ENCODE measurements at places on chromosomes 2 and 18.

- no peak for DNase-seq
Observed at GRCh38 chr2:197946562-197946961, 142.2 kb downstream of the PLCL1 start.

DNA sequence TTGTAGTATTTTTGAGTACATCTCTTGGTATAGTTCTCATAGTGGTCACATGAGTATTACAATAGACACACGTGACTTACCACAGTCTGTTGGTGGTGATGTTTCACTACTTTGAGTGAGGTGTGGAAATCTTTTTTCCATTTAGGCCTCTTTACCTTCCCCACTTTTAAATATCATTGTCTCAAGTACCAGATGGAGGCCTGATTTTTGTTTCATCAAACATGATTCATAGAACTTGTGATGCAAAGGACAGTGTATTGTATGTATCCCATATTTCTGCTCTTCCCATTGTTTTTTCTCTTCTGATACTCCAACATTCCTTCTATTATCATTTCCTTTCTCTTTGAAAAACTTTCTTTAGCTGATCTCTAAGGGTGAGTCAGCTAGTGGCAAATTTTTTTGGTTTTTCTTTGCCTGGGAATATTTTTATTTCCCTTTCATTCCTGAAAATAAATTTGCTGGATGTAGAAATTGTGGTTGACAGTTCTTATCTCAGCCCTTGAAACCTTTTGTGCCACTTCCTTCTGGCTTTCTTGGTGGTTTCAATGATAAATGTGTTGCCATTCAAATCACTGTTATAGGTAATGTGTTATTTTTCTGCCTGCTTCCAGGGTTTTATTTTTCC lies 32.8 kb downstream of the RFX8 start:
- DNase-seq, result no peak

DNA sequence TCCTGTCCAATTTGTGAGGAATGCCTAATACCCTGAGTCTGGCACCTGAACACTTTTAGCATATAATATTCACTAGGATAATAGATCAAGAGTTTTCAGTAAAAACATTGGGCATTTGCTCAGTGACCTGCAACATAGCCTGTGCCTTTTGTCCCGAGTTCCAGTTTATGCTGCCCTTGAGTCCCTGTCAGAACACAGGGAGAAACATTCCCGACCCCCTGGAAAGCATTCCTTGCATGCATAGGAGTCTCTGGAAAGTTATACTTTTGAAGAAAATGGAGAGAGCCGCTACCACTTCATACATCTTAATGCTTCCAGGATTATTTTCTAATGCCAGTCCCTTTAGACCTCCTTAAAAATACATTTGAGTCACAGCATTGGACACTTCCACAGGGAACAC lies 107.3 kb downstream of the PLCL1 start:
- DNase-seq, result no peak

DNA sequence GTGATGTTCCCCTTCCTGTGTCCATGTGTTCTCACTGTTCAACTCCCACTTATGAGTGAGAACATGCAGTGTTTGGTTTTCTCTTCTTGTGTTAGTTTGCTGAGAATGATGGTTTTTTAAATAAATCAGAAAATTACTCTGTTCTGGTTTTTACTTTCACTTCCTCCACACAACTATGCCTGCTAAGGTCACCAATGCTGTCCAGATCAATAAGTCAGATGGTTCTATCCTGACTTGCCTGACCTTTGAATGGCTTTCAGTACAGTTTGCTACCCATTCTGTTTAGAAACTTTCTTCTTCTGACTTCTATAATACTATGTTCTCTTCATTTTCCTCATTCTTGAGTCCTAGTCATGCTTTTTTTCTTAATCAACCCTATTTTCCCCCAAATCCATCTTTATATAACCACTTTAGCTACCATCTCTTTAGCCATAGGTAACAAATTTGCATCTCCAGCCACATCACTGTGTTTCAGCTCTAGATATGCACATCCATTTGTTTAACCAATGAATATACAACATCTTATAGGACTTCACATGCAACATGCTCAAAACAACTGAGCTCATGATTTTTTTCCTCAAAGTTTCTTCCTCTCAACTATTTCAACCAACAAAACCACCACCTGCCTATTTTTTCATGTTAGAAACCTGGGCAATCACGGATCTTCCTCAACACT lies 58.8 kb upstream of the SLC38A11 start:
- no peak for DNase-seq

DNA sequence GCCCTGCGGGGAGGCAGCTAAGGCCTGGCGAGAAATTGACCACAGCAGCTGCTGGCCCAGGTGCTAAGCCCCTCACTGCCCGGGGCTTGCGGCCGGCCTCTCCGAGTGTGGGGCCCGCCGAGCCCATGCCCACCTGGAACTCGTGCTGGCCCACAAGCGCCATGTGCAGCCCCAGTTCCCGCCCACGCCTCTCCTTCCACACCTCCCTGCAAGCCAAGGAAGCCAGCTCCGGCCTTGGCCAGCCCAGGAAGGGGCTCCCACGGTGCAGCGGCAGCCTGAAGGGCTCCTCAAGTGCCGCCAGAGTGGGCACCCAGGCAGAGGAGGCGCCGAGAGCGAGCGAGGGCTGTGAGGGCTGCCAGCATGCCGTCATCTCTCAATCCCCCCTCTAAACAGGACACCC lies 304.6 kb upstream of the FAM98A start:
- no peak for DNase-seq

DNA sequence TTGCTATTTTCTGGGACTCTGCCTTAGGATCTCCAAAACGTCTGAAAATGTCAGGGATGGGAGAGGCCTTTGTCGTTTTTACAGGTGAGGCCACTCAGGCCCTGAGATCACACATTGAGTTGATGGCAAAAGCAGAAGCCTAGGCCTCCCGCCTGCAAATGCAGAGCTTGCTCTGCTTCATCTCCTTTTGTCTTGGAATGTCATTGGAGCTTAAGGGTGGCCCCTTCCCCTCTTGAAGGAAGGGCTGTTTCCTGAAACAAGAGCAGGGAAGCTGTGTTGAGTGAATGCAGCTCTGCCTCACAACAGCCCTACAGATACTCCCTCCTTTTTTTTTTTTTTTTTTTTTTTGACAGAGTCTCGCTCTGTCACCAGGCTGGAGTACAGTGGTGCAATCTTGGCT lies 123.5 kb downstream of the GLI2 start:
- no peak for DNase-seq
